Mesothelial cell of epicardium (in vitro differentiated cells): ENCODE measurements at places on chromosomes 6 and 20. TPM values are rescaled to one million over a fixed set of nuclear protein-coding genes. Genes with fewer than 3 reads are reported as not detected.

The SLC35D3 gene
- total RNA-seq: 0.09 to 0.13 TPM in 2 of 3 replicates, not detected in the other

The SAMD10 gene
- total RNA-seq: 10.3 to 11.7 TPM (median 11.4 TPM) in 3 replicates

The WFDC10B gene
- total RNA-seq: not detected in 3 replicates

The NSFL1C gene
- total RNA-seq: 73.7 to 76.7 TPM (median 74.8 TPM) in 3 replicates

- DNase-seq: no peak
These were observed 34.9 kb downstream of the SHLD1 start for GRCh38 chr20:5785146-5785545.

DNA sequence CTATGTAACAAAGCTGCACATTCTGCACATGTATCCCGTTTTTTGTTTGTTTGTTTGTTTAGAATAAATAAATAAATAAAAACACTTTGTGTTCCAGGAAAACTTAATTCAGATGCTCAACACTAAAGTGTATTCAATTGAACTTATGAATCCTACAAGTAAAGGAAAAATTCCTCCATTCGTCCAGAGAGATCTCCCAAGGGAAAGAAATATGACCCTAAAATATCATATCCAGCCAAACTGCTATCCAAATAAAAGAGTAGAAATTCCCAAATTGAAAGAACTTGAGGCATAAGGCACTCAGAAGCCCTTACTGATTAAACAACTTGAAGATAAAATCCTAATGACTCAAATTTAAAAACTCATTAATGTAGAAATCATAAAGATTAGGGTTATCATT, 90.4 kb downstream of the MOXD1 start:
- DNase-seq: no peak

GRCh38 chr6:44338228-44339122, 4.0 kb upstream of the SPATS1 start:
- DNase-seq: no peak
